ENCODE measurements at places on chromosomes 7 and 10.

GRCh38 chr10:124993345-124993708 lies 51.4 kb downstream of the ZRANB1 start:
- DNase-seq, result no peak

- DNase-seq, result no peak
Observed at GRCh38 chr7:81183326-81183725, 264.5 kb upstream of the SEMA3C start.

DNA sequence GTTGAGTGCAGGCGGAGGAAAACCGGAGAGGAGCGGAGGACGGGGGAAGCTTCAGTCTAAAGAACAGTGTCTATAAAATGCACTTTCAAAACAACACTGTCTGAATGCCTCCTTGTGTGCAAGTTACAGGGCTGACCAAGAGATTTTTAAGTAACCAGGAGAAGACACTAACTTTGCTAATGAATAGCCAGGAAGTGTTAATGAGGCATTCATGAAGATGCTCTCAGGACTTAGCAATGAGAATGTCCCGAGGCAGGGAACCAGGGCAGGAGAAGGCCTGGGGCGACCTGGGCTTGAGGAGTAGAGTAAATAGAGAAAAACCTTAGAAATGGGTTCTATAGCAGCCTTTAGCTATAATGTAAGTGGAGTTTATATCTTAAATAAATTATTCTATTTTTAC lies 312.1 kb downstream of the SKIDA1 start:
- DNase-seq, result no peak

DNA sequence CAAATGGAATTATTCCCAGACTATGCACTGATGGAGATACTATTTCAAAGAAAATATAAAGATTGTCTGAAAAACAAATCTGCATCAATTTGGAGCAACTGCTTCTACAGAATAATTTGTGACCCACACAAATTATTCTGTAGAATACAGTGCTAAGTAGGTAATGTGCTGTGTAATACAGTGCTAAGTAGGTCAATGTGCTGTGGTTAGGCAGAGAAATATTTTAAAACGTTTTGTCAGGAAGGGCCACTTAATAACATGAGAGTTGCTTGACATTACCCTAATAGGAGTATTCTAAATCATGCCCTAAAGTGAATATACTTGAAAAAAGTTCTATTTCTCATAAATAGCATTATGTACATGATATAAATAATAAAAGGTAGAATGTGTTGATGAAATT lies 116.5 kb upstream of the KCND2 start:
- no peak for DNase-seq

- DNase-seq, result no peak
Observed at GRCh38 chr7:154776350-154776749, 226.6 kb downstream of the PAXIP1 start.

DNA sequence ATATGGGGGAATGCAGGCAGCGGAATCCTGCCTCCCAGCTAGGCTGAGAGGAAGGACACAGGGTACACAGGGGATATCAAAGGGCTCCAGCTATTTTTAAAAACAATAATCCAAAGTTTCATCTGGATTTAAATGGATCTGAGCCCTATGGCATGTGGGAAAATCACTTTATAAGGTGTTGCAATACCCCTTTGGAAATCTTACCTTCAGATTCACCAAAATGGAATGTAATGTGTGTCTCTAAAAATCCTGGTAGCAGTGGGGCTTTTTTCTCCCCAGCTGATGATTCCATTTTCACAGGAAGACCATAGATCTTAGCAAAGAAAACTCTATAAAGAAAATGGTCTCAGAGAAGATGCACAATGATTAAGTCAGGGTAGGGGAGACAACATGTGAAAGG lies 722.2 kb downstream of the PARD3 start:
- no peak for DNase-seq

DNA sequence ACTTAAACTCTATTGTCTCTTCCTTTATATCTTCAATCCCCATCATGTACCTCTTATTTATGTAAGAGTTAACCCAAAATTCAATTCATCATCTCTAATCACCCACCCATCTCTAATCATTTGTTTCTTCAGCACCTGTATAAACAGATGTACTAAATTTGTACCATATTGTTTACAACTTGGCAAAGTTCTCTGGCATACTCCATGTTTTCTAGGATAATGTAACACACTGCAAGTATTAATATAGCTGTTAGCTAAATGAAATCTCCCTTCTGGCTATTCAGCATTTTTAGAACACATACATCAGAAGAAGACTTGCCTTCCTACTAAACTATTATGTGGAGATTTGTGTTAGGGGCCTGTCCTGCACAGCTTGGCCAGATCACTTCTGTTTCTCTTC lies 33.1 kb downstream of the MALSU1 start:
- no peak for DNase-seq

DNA sequence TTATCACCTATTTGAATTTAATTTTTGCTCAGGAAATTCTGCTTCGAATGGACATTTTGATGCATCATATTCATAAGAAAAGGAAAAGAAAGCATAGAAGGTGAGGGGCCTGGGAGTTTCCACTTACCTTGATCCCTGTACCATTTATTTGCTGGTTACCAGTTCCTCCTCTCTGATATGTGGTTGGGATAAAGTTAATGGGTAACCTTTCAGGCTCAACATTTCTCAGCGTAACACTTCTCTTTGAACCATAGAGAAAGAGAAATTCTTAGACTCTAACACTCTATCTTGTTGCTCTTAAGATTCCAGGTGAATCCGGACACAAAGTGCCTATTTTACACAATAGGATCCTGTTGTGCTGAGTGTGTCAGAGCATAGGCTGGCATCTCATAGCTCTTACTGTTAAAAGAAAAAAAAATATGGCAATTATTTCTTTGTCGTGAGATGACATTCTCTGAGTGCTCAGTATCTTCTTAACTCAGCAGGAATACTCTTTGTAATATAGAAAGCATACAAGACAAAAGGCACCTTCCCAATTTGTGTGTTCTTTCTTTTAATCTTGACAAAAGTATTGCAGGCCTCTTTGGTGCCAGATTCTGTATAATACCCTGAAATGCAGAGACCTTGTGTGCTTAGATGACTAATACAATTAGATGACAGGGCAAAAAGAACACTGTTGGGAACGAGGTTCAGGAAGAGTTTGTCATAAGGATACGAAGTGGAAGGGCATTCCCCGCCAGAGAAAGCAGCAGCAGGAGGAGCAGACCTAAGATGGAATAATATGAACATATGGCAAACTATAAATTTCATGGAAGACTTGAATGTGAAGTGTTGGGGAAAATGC lies 689.6 kb downstream of the NRG3 start:
- no peak for DNase-seq

DNA sequence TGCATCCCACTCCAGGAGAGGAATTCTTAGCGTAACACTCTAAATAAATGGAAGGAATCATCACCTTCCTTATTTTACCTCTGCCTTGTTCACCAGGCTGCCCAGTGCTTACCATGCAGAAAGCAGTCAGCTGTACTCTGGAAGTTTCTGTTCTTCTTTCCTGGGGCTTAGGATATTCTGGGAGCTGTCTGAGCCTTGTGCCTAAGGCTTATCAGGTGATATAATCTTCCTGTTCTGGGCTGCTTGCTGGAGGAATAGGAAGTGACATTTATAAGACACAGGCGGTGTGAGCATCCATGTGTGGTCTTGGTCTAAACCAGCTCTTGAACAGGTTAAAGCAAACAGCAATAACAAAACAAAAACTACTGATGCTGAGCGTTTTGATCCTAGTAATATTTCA lies 13.5 kb downstream of the KCTD7 start:
- no peak for DNase-seq

GRCh38 chr7:34277016-34277802 lies 371.9 kb downstream of the BMPER start:
- DNase-seq, result peak; percentile 57

DNA sequence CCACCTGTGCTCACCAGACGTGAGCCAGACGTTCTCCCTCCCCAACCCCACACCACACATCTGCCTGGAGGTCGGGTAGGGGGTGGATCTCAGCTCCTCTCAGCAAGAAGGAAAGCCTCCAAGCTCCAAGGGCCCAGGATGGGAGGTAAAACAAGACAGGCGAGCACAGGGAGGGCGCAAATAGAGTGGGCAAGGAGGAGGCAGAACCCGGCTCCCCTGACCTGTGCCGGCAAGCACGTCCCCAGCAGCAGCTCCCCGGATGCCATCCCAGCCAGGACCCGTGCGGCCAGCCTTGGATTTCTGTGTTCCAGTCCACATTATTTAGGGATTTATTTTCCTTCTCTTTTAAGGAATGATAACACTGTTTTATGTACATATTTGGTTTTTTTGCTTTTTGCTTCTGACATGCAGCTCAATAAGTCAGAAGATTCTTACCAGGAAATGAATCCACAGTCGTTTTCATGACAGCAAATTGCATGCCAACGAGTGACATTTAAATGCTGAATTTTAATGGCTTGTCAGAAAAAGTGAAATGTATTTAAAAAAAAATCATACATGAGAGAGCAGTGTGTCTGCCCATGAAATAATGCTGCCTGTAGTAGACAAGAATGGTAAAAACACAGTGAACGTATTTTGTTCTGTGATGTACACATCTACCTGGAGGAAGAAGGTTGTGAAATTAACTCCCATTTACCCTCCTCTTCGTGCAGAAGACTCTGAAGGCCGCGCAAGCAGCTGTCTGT lies 276.5 kb downstream of the PTPRN2 start:
- DNase-seq, result no peak

DNA sequence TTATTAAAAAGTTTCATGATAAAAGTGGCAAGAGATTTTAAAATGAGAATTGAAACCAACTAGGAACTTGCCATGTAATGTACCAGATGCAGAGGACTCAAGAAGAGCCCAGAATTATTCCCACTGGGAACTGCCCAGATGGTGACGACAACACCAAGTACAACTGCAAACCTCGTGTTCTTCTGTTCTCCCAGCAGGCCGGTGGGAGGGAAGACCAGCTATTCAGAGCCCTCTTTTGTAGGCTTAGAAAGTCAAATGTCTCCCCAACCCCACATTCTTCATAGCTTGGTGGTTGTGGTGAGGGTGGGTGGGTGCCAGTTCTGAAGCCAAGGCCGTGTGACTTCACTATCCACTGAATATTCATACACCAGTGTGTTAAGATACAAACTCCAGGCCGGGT lies 54.3 kb upstream of the ITGB1 start:
- DNase-seq, result no peak

DNA sequence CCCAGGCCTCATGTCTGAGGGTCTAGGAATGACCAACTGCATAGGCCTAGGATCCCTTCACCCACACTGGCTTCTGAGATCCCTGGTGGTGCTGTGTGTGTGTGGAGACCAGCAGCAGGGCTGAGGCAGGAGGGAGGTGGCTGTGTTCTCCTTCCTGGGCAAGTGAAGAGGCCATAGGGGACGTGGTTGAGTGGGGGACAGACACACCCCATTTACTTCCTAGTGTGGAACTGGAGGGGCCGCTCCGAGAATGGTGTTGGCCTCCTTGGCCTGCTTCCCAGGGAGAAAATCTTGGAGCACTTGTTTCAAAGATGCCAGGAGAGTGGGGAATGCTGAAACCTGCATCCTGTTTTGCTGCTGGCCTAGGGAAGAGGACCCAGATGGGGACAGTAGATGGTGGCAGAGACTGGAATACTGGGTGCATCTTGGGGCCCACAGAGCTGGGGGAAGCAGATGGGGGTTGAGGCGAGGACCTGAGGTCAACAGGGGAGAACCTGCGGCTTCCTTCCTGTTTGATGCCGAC lies 19.1 kb downstream of the UBTD1 start:
- DNase-seq, result no peak

GRCh38 chr7:5172196-5172775 lies 17.7 kb upstream of the WIPI2 start:
- no peak for DNase-seq

- DNase-seq, result peak; percentile 37
Observed at GRCh38 chr7:12683678-12684585, 3.5 kb upstream of the ARL4A start.

DNA sequence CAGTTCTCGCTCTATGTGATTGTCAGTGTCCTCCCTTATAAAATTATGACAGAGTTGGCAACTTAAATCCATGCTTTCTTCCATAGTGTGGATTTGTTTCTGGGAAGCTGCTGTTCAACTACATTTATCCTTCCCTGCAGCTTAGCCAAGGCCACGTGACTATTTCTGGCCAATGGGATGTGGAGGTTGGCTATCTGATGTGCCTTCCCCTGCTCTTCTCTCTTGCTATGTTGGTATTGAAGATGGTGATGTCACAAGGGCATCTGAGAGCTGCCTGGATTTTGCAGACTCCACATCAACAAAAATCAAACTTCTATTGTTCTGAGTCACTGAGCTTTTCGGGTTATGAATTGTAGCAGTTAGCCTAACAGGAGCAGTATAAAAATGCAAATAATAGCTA lies 164.9 kb upstream of the RHOBTB1 start:
- no peak for DNase-seq

- DNase-seq, result no peak
Observed at GRCh38 chr10:129662426-129662825, 195.4 kb downstream of the MGMT start.

DNA sequence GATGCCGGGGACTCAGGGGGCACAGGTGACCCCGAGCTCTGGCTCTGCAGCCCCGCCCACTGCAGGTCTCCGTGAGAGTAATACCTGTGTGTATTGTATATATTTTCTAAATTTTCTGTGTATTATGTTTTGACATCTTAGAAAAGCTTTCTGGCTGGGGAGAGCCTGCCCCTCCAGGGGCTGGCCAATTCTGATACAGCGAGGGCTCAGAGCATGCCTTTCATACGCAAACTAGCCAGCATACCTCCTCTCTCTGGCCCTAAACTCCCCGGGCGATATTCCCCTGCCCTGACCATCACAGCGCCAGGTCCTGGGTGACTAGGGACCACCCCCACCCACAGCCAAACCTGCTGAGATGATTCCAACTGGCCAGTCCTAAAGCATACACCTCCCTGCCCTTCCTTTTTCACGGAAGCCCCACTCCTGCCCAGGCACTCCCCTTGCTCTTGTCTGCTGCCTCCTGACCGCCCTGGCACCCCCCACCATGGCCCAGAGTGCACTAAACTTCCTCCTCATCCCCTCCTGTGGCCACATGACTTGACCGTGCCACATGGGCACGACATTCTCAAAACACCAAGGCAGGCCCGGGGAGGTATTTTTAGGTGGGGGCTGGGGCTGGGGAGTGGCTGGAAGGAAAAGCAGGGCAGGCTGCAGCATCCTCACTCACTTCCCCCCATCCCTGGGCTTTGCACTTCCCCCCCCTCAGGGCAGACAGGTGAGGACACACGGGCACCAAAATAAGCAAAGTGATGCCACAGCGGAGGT lies 61.5 kb downstream of the INSIG1 start:
- no peak for DNase-seq

- DNase-seq, result no peak
Observed at GRCh38 chr10:25078658-25079431, 62.4 kb downstream of the THNSL1 start.

GRCh38 chr10:122725768-122726167 lies 26.1 kb upstream of the C10orf120 start:
- DNase-seq, result no peak

GRCh38 chr7:28088901-28089714 lies 91.5 kb downstream of the JAZF1 start:
- DNase-seq, result peak; percentile 65

Data from NB4 (cell line).